Spinal cord (tissue), 10 donors: ENCODE measurements at places on chromosomes 7 and 10. TPM values are rescaled to one million over a fixed set of nuclear protein-coding genes. Genes with fewer than 3 reads are reported as not detected.

The CDNF gene
- total RNA-seq = 0.50 TPM

The MMP21 gene
- 0.33 TPM for total RNA-seq

The MICALL2 gene
- 13.1 TPM for total RNA-seq

The SPDYE9 gene
- total RNA-seq = 0.10 TPM

The DNAH11 gene
- 7.5 TPM for total RNA-seq

The CACNA2D1 gene
- total RNA-seq = 28.1 TPM

The SEMA4G gene
- 8.6 TPM for total RNA-seq

The OR9A2 gene
- 0.50 TPM for total RNA-seq

The OGDHL gene
- 23.3 TPM for total RNA-seq

The GRM3 gene
- 14.3 TPM for total RNA-seq

The ABCA13 gene
- total RNA-seq = 5.8 TPM
